ENCODE measurements at places on chromosomes 16 and 17. TPM values are rescaled to one million over a fixed set of nuclear protein-coding genes. Genes with fewer than 3 reads are reported as not detected.
A peak's percentile ranks its signal among the peaks of the same experiment; 100 is the strongest.

GRCh38 chr17:3004925-3005324, 58.5 kb downstream of the OR1D5 start:
- no peak for DNase-seq
- no peaks in the 10 kb centered on the region for H3K27me3 ChIP-seq
- peak overlapping the region; percentile 89 for H3K27ac ChIP-seq
- H3K4me3 ChIP-seq: peak overlapping the region; percentile 34

- DNase-seq: no peak
- H3K27me3 ChIP-seq: no peaks in the 10 kb centered on the region
- H3K4me1 ChIP-seq: no peaks in the 10 kb centered on the region
- H3K4me3 ChIP-seq: no peak overlapping the region
- no peaks in the 10 kb centered on the region for H3K36me3 ChIP-seq
Observed at GRCh38 chr17:72496461-72496860, 375.6 kb downstream of the SOX9 start.

DNA sequence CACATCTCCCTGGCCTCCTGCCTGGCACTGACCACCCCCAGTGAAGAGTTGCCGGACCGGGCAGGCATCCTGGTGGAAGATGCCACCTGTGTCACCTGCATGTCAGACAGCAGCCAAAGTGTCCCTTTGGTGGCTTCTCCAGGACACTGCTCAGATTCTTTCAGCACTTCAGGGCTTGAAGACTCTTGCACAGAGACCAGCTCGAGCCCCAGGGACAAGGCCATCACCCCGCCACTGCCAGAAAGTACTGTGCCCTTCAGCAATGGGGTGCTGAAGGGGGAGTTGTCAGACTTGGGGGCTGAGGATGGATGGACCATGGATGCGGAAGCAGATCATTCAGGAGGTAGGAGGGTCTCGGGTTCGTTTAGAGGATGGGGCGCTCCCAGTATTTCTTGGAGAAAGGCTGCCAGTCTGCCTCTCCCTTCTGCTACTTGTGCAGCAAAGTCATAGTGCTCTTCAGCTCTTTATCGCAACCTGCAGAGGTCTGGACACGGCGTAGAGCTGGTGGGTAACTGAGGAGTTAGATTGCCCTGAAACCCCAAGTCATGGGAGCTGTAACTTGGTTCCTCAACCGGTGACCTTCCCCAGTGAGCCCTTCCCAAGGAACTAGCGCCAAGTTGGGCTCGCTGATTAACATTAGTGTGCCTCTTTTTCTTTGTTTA, 21.9 kb downstream of the AKAP1 start:
- peak overlapping the region; percentile 80 for H3K27ac ChIP-seq
- no peak overlapping the region for H3K4me3 ChIP-seq

HIGD1B gene
- 6.5 TPM for total RNA-seq

GRCh38 chr16:88758227-88758943, 26.6 kb downstream of the PIEZO1 start:
- H3K36me3 ChIP-seq: no peaks in the 10 kb centered on the region
- H3K27me3 ChIP-seq: no peaks in the 10 kb centered on the region
- no peak overlapping the region for H3K4me3 ChIP-seq
- no peak overlapping the region for H3K27ac ChIP-seq

GRCh38 chr16:86020971-86021370, 122.0 kb downstream of the IRF8 start:
- no peak overlapping the region for H3K27ac ChIP-seq
- no peak overlapping the region for H3K4me3 ChIP-seq
- no peaks in the 10 kb centered on the region for H3K4me1 ChIP-seq
- peaks cover 29% of the 10 kb centered on the region for H3K27me3 ChIP-seq
- no peaks in the 10 kb centered on the region for H3K36me3 ChIP-seq

RRAD gene
- total RNA-seq: 85.6 TPM

- H3K36me3 ChIP-seq: no peaks in the 10 kb centered on the region
- no peak overlapping the region for H3K27ac ChIP-seq
- DNase-seq: no peak
- no peaks in the 10 kb centered on the region for H3K27me3 ChIP-seq
Observed at GRCh38 chr16:15548482-15548891, 94.5 kb downstream of the MARF1 start.

- no peaks in the 10 kb centered on the region for H3K36me3 ChIP-seq
- no peak overlapping the region for H3K4me3 ChIP-seq
- H3K4me1 ChIP-seq: peaks cover 10% of the 10 kb centered on the region
- H3K27ac ChIP-seq: no peak overlapping the region
Observed at GRCh38 chr16:49930841-49931240, 74.9 kb upstream of the ZNF423 start.

GUCY2D gene
- total RNA-seq: 0.20 TPM

DHRS7C gene
- total RNA-seq: 3.0 TPM

DNA sequence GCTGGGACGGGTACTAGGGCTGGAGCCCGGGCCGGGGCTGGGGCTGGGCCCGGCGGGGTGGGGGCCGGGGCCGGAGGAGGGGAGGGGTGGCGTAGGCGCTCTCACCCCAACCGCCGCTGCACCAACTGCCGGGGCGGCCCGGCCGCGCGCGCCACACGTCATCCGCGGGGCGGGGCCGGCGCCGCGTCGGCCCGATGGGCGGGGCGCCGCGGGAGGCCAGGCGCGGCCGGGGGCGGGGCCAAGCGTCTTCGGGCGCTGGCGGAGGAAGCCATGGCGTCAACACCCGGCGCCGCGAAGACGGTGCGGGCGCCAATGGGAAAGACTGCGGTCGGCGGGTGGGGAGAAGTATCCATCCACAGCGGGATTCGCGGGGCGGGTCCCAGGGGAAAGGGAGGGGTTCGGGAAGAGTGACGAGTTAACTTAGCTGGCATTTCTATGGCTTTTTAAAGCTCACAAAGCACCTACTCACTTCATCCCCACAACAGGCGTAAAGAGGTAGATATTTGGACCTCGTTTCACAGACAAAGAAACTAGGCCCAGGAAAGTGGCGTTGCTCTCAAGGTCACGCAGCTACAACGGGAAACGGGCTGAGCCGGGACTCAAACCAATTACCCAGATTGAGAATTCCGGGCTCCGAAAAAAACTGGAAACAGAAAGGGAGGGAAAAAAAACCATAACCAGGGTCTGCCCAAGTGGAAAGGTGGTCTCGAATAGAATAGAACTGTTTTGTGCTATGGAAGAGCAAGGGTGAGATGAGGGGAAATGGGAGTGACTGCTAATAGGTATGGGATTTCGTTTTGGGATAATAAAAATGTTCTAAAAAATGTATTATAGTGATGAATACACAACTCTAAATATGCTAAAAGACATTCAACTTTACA, at the start of gene SPAG9:
Gene SPAG9 (minus strand): TSS at position 130 of the 881 bp plus-strand sequence. CDS start 212 bp downstream, outside the sequence.
- peaks cover 47% of the 10 kb centered on the region for H3K4me1 ChIP-seq
- no peaks in the 10 kb centered on the region for H3K36me3 ChIP-seq
- no peaks in the 10 kb centered on the region for H3K27me3 ChIP-seq
- H3K27ac ChIP-seq: peak within 1 kb of the TSS; percentile 97
- DNase-seq: peak; percentile 97
- peak within 1 kb of the TSS; percentile 94 for H3K4me3 ChIP-seq

DNA sequence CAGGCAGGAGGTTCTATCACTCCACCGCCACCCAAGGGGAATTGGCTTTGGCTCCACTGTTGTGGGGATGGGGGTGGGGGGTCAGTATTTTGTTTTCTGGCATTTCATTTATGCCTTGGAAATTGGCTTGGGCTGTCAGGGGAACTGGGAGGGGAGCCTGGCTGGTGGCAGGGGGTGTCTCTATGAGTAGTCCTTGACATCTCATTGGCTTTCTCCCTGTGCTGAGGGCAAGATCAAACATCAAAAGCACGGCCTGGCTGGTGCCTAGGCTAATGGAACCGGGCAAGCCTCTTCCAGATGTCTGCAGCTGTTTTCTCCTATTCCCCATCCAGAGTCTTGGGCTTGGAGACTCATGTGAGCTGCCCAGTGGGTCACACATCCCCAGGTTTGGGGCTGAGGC, 17.4 kb upstream of the NGFR start:
- DNase-seq: no peak
- peaks cover 5% of the 10 kb centered on the region for H3K4me1 ChIP-seq
- H3K27ac ChIP-seq: no peak overlapping the region
- H3K27me3 ChIP-seq: peaks cover 29% of the 10 kb centered on the region
- H3K36me3 ChIP-seq: no peaks in the 10 kb centered on the region

- no peaks in the 10 kb centered on the region for H3K36me3 ChIP-seq
- no peak overlapping the region for H3K4me3 ChIP-seq
- no peak for DNase-seq
- no peaks in the 10 kb centered on the region for H3K27me3 ChIP-seq
Observed at GRCh38 chr16:80887062-80887461, 82.7 kb upstream of the CDYL2 start.

AGRP gene
- not detected for total RNA-seq

GRCh38 chr16:89707695-89708094, 6.2 kb upstream of the SPATA2L start:
- H3K27ac ChIP-seq: no peak overlapping the region
- no peaks in the 10 kb centered on the region for H3K27me3 ChIP-seq
- H3K4me3 ChIP-seq: no peak overlapping the region
- H3K36me3 ChIP-seq: peaks cover 6% of the 10 kb centered on the region

RDM1 gene
- not detected for total RNA-seq

GRCh38 chr16:71358464-71358998, at the start of gene CALB2:
CALB2 (plus strand) TSS chr16:71358723; CDS start chr16:71358793, 70 bp downstream.
- H3K27me3 ChIP-seq: peaks cover 32% of the 10 kb centered on the region
- H3K4me3 ChIP-seq: peak within 1 kb of the TSS; percentile 28
- H3K36me3 ChIP-seq: no peaks in the 10 kb centered on the region

DNA sequence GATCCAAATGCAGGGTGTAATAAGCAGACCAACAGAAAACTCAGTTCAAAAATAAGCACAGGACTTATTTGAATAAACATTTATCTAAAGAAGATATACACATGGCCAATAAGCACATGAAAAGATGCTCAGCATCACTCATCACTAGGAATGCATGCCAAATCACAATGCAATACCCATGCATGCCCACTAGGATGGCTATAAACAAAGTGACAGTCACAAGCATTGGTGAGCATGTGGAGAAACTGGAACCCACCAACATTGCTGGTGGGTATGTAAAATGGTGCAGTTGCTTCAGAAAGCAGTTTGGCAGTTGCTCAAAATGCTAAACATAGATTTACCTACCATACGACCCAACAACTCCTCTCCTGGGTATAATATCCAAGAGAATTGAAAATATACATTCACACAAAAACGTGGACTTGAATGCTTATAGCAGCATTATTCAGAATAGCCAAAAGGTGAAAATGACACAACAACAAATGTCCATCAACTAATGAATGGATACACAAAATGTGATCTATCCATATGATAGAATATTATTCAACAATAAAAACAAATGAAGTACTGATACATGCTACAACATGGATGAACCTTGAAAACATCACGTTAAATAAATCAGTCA, 20.1 kb downstream of the UBE2O start:
- DNase-seq: no peak
- H3K4me3 ChIP-seq: no peak overlapping the region
- H3K36me3 ChIP-seq: peaks cover 4% of the 10 kb centered on the region

DNA sequence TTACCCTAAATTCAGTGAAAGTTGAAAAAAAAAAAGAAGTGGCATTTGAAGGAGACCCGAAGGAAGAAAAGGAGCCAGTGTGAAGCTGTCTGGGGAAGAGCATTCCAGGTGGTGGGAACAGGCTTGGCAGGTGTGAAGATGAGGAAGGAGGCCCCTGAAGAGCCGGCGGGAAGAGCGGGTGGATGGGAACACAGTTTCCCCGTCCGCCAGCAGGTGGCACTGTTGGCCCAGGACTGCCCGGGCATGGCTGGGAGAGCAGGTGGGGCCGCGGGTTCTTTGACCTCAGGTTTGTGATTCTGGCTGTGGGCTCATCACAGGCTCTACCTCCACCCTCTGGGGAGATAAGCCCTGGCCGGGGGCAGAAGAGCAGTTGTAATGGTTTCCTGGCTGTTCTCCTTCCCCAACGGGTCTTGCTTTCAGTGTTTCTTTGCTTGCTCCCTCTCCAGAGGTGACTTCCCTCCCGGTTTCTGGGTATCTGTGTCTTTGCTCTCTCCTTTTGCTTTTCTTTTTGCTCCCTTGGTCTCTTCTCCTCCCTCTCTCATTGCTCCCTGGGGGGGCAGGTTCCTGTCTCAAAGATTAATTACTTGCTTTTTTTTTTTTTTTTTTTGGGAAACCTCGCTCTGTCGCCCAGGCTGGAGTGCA, 32.3 kb downstream of the RAP1GAP2 start:
- H3K27ac ChIP-seq: no peak overlapping the region
- peaks cover 7% of the 10 kb centered on the region for H3K27me3 ChIP-seq
- H3K36me3 ChIP-seq: no peaks in the 10 kb centered on the region
- peak; percentile 70 for DNase-seq
- peaks cover 4% of the 10 kb centered on the region for H3K4me1 ChIP-seq
- no peak overlapping the region for H3K4me3 ChIP-seq

GRCh38 chr16:86387468-86388440, 122.6 kb upstream of the FOXF1 start:
- peaks cover 70% of the 10 kb centered on the region for H3K27me3 ChIP-seq
- no peak for DNase-seq
- H3K4me1 ChIP-seq: no peaks in the 10 kb centered on the region

LUC7L gene
- total RNA-seq: 20.0 TPM

- peak overlapping the region; percentile 88 for H3K27ac ChIP-seq
- H3K36me3 ChIP-seq: no peaks in the 10 kb centered on the region
- H3K27me3 ChIP-seq: no peaks in the 10 kb centered on the region
- peak; percentile 6 for DNase-seq
Observed at GRCh38 chr17:58630883-58631522, 60.8 kb downstream of the TEX14 start.

GRCh38 chr16:86889974-86890373, 311.6 kb downstream of the FOXL1 start:
- peaks cover 13% of the 10 kb centered on the region for H3K27me3 ChIP-seq
- H3K27ac ChIP-seq: no peak overlapping the region
- no peak for DNase-seq
- H3K4me3 ChIP-seq: no peak overlapping the region
- H3K4me1 ChIP-seq: no peaks in the 10 kb centered on the region
- H3K36me3 ChIP-seq: no peaks in the 10 kb centered on the region

RAMP2 gene
- 37.8 TPM for total RNA-seq
